ENCODE measurements at places on chromosomes 13 and 19.

DNA sequence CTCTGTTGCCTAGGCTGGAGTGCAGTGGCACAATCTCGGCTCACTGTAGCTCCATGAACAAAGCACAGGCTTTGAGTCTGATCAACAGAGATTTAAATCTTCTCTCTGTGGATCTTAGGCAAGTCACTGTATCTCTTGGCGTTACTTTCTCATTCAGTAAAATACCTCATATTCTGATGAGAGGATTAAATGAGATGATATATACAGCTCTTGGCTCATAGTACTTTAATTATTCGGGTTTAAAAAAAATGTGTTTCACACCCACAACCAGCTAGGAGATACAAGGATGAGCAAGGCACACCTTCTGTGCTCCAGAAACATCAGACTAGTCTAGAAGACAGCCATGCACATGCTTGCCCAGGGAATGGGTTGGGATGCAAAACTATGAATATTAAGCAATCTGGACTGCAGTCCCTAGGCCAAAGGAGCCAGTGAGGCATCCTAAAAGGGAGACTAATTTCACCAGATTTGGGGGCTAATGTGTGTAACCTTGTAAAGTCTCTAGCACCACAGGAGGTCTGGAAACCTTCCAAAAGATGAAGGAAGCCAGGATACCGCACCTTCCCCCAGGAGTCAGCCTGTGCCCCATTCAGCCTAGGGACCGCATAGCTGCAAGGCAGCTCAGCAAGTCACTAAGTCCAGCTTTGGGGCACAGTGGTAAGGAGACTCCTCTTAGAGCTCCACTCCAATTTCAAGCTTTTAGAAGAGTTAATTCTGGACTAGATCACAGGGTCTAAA, 2.5 kb downstream of the VPS36 start:
- no peak for DNase-seq

DNA sequence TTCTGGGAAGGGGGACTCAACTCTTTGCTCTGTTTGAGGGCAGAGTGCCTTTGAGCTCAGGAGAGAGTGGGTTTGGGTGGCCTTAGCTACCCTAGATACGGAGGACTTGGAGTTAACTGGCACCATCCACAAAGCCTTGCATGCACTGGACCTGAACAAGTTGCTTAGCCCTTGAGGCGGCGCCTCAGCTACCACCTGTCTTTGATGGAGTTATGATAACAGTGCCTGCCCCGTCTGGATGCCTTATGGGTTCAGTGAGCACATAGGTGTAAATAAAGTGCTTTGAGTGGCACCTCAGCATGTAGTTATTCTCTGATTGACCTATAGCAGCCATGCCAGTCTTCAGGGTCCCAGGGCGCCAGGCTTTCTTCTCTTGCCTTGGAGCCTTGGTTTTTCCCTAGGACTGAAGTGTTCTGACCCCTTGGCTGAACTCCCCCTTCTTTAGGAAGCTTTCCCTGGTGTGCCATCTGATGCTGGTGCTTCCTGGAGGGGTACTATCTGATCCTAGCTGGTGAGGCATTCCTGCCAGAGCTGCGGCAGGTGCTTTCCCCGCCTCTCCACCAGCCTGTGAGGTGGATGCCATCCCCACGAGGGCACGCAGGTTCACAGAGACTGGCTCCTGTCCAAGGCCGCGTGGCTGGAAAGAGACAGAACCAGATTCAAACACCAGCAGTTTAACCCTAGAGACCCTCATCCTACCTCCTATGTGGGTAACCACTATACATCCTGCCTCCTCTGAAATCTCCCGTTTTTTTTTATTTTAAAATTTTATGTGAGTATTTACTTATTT, 5.8 kb downstream of the BCKDHA start:
- DNase-seq, result no peak

GRCh38 chr13:19794631-19795030, 11.9 kb upstream of the PSPC1 start:
- no peak for DNase-seq

- DNase-seq, result no peak
Observed at GRCh38 chr19:41671486-41671885, 16.6 kb downstream of the CEACAM7 start.

- no peak for DNase-seq
Observed at GRCh38 chr19:7907122-7907521, 3.4 kb downstream of the MAP2K7 start.

GRCh38 chr19:46691948-46692347, 25.0 kb downstream of the PRKD2 start:
- DNase-seq, result no peak
